ENCODE measurements at places on chromosomes 16 and 17.

DNA sequence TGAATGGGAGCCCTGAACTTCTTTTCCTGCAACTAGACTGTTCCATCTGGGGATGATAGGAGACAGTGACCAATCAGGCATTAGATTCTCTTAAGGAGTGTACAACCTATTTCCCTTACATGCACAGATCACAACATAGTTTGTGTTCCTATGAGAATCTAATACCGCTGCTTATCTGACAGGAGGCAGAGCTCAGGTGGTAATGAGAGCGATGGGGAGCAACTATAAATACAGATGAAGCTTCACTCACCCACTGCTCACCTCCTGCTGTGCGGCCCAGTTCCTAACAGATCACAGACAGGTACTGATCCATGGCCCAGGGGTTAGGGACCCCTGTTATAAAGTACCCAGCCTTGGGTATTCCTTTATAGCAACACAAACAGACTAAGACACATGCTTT is 17.4 kb upstream of the ADAMTS18 start:
- DNase-seq = no peak

DNA sequence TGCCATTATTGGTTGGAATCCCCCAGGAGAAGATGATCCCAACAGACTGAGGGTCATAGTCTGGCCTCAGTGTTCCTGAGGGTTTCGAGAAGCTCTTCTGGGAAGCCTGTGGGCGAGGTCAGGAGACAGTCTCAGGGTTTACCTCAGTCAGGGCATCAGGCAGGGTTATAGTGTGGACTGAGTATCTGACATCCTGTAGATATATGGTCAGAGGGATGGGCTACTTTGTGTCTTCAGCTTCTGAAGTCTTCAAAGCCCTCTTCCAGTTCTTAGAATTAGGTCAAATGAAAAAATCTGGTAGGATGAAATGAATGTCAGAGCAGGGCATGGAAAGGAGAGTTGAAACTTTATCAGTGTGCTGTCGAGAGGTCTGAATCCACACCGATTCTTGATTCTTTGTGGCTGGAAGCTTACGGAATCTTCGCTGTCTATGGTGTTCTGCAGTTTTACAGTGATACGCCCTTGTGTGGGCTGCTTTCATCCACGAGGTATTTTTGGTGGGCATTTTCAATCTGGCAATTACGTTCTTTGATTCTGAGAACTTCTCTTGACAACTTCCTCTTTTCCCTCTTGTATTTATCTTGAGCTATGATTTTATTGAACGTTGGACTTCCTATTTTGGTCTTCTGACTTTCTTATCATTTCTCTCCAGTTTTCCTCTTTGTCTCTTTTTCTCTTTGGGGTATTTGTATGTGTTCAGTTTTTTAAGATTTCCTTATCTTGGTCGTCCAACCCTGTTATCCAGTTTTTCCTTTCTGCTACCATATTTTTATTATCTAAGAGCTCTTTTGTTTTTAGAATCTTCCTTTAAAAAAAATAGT is 30.4 kb downstream of the BPTF start:
- DNase-seq = no peak

GRCh38 chr17:8145811-8146210 is 6.4 kb downstream of the PER1 start:
- DNase-seq = no peak

GRCh38 chr17:16931318-16932060 is 40.4 kb downstream of the TNFRSF13B start:
- DNase-seq = no peak

Measured in stimulated activated CD4-positive, alpha-beta T cell treated with anti-CD3 and anti-CD28 coated beads, TNF-alpha, amount 100 ng/mL, for 48 hours (primary cell).